ENCODE measurements at places on chromosomes 12 and 14.

- no peak for DNase-seq
Observed at GRCh38 chr12:123102366-123102765, 48.5 kb downstream of the PITPNM2 start.

GRCh38 chr14:33232031-33232430 lies 293.4 kb downstream of the NPAS3 start:
- no peak for DNase-seq

- peak; percentile 34 for DNase-seq
Observed at GRCh38 chr14:105484069-105484996, 2.4 kb upstream of the CRIP1 start.

GRCh38 chr14:24098229-24098926 lies 4.3 kb downstream of the PCK2 start:
- DNase-seq, result no peak

DNA sequence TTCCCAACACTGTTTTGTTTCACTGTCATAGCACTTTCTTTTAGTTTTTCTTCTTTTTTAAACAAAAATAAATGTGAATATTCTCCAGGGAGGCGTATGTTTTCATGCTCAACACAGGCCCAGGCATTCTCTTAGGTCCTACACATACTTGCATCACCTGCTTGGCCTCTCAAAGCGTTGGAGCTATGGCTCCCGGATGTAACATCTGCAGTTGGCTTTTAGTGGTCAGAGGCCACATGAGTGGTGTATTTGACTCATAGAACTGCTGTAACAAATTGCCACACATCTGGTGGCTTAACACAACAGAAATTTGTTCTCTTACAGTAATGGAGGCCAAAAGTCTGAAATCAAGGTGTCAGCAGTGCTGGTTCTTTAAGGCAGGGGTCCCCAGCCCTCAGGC lies 44.6 kb upstream of the VRK1 start:
- DNase-seq, result no peak

DNA sequence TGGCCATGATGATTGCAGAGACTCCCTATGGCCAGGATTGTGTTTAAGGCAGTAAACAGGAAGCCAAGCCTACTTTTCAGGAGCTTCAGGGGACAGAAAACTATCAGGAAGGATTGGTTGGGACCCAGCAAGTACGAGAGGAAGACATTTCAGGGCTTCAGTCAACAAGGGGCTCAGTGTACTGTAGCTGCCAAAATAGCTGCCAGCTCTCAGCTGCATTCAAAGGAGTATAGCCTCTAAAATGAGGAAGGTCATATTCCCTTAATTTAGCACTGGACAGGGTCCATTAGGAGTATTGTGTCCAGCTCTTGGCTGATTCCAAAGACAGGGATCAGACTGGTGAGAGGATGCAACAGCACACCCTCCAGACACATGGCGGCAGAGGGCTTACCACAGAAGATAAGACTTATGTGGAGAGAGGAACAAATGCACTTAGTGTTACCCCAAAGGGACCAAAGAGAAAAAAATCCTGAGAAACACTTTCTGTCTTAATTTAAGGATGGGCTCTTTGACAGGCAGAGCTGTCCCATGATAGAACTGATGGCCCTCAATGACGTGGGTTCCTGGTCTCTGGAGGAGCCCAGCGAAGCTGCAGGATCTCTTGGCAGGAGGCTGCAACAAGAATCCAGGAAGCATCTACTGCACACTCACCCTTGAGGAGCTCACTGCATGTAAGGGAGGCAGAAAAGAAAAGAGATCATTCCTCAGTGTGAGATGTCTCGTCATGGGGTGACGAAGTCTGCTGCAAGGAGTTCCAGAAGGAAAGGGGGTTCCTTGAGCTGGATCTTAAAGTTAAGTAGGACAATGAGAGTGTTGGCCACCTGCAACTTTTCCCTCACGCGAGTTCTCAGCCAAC lies 14.8 kb downstream of the BDKRB1 start:
- DNase-seq, result no peak

DNA sequence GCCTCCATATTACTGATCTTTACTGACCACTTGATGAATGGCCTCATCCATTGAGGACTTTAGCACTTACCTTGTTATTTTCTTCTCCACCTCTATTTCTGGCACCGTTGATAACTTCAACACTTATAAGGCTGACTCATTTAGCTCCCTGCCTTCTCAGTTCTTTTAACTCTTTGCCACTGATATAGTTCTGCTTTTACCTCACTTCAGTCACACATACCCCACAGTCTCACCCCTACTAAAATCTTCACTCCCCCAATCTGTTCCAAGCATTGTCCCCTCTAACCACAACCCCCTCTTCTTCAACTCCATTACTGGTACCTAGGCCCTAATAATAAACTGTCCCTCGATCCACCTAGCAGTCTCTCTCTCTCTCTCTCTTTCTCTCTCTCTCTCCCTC lies 141.0 kb downstream of the PAH start:
- no peak for DNase-seq

- DNase-seq, result no peak
Observed at GRCh38 chr12:94638521-94638920, 11.8 kb downstream of the TMCC3 start.

- no peak for DNase-seq
Observed at GRCh38 chr14:97420211-97420610, 623.0 kb downstream of the VRK1 start.

GRCh38 chr12:130847112-130847511 lies 8.1 kb upstream of the STX2 start:
- DNase-seq, result no peak

- no peak for DNase-seq
Observed at GRCh38 chr12:25376985-25377384, 126.3 kb upstream of the KRAS start.

DNA sequence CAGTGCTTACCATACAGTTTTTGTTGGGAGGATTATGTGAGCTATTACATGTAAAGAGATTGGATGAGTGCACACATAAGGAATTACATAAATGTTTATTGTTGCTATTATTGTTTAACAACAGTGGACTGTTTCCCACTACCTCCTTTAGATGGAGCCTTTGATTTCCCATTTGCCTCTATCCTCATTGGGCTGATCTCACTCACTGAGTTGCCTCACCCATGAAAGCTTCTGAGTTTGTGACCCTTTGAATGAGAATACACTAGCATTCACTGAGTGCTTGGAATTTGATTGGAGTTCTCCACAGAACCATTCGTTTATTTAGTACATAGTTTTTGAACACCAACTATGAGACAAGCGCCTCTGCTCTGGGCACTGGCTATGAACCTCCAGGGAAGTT lies 121.0 kb downstream of the HELB start:
- DNase-seq, result no peak

- DNase-seq, result no peak
Observed at GRCh38 chr12:131363393-131363792, 347.5 kb upstream of the SFSWAP start.

- no peak for DNase-seq
Observed at GRCh38 chr14:68994056-68994455, 15.0 kb upstream of the ACTN1 start.

DNA sequence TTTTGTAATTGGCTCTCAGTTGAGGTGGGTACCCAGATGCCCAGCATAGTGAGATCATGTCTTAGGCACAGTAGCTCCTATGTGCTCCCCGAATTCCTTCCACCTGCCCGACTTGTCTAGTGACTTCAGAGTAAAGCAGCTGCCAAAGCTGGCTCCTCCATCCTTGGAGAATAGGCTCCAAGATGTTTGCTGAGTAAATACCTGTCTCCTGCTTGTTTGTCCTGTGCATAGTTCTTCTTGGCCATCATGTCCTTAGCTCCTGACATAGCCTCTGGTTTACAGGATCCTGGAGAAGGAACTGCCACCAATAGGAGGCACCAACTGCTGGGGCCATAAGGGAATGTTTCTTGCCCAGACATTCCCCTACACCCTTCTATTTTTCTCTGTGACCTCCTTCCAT lies 52.6 kb upstream of the CISTR start:
- DNase-seq, result no peak

- DNase-seq, result no peak
Observed at GRCh38 chr14:84535484-84535883, 994.5 kb upstream of the FLRT2 start.

GRCh38 chr14:76564471-76565422 lies 188.8 kb downstream of the ESRRB start:
- DNase-seq, result no peak

DNA sequence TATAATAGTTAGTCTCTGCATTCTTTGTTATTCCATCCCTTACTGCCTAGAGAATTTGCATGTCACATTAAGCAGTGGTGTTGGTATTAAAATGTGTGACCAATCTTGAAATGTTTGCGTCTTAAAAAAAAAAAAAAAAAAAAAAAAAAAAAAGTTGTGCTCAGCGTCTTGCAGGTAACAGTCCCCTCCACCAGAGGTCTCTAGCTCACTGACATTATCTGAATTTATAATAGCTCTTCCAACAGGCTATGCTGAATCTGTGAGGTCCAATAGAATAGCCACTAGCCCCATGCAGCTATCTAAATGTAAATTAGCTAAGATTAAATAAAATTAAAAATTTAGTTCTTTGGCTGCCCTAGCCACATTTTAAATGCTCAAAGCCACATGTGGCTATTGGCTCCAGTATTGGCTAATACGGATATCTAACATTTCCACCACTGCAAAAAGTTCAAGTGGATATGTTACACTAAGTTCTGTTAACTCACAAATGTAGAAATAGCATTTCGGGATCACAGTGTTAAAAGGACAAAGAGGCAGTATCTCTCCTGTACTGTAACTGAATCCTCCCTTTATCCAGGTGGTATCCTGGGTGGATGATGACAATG lies 28.7 kb downstream of the NKX2-8 start:
- DNase-seq, result peak; percentile 68

- DNase-seq, result no peak
Observed at GRCh38 chr12:31768046-31768445, 39.2 kb upstream of the AMN1 start.

DNA sequence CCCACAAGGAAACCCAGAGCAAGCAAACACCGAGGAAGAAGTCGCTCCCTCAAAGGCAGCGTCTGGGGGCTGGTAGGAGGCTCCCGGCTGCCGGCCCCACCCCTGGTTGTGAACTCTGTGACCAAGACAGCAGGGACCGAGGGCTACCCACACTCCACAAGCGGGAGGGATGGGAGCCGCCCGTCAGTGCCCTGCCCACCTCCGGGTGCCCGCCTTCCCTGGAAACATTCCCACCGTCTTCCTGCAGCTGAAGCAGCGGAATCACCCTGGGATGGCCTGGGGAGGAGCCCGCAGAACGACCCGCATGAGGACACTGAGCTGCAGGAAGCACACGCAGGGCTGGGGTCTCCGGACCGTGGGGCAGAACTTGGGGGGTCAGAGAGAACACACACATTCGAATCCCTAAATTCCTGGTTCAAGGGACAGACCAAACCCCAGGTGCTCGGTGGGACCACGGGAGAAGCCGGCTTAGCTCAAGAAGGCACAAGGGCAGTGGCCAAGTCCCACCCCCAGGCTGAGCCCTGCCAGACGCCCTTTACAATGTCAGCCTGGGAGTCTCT lies 33.5 kb upstream of the C14orf180 start:
- peak; percentile 21 for DNase-seq

DNA sequence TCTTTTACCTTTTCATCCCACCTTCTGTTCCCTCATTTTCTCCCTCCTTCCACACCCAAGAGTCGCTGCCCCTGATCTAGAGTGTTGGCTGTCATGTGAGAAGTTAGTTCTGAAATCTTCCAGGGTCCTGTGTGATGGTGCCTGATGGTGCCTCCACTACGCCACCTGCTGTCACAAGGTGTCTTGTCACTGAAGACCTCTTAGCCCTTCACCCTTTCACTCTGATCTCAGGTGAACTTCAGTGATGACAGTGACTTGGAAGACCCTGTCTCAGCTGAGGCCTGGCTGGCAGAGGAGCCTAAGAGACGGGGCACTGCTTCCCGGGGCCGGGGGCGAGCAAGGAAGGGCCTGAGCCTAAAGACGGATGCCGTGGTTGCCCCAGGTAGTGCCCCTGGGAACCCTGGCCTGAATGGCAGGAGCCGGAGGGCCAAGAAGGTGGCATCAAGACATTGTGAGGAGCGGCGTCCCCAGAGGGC lies 7.6 kb upstream of the PFDN5 start:
- peak; percentile 81 for DNase-seq

GRCh38 chr12:109346920-109347319 lies 780 bp upstream of the MYO1H start:
- DNase-seq, result no peak

DNA sequence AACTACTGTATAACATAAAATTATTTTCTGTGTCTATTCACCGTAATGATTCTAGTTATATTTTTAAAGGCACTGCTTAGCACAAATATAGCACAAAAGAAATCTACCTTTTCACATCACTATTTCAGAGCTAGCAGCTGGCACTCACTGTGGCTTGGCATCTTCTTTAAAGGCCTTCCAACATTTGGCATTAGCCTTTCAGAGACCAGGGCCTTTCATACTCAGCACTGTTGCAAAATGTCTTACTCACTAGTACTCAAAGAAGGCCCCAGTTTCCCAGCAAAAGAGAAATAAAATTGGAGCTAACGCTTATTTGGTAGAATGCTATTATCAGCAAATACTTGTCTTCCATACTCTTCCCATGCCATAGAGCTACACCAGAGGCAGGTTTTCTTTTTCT lies 238.4 kb downstream of the MED13L start:
- DNase-seq, result no peak

- peak; percentile 45 for DNase-seq
Observed at GRCh38 chr12:47590771-47591360, 115.0 kb downstream of the RPAP3 start.

DNA sequence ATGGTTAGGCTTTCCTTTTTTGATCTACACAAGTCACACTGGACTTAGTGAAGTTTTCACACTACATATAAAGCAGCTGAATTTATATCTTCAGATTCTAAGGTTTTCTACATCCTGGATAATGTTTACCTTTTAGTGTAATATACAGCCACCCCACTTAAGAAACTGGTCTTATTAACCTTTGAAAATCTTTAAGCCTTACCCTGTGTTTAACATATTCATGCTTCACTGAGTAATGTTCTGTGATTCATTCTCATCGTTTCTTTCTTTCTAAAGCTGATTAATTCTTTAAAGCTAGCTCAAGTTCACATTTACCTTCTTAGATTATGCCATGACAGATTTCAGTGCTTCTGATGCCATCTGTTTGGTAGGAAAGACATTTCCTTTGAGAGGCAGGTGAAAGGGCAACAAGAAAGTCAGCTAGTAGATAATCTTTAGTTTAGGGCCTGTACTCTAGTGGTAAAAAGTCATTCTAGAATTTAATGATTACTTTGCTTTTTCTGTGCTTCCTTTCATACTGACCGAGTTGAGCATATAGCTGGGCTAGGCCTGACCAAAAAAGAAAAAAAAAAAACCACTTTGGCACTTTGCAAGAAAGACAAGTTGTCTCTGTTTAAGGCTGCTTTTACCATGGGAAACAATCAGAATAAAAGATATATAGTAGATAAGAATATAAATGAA lies 690.9 kb upstream of the FBXO33 start:
- DNase-seq, result peak; percentile 52

All from eye (tissue), 1 donor.